Cerebellar cortex (tissue), 1 donor: ENCODE measurements at places on chromosomes 12 and 14.

DNA sequence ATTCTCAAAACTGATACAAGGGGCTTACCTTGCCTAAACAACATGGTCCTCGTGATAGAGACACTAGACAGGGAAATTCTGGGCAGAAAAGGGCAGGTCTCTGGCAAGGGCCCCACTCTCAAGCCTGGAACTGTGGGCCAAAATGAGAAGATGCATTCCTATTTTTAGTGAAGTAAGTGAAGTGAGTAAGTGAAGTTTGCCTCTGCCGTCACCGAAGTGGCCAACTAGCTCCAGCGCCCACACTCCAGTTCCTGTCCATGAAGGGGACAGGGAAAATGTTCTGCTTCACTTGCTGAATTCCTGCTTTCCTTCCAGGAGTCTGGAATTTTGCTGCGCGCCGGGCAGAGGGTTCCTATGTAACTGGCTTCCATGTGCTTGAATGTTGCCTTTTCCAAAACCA, 1035.6 kb upstream of the TMEM132C start:
- no peak for DNase-seq

- DNase-seq: no peak
These were observed 40.3 kb downstream of the FAM222A start for GRCh38 chr12:109753959-109754358.

DNA sequence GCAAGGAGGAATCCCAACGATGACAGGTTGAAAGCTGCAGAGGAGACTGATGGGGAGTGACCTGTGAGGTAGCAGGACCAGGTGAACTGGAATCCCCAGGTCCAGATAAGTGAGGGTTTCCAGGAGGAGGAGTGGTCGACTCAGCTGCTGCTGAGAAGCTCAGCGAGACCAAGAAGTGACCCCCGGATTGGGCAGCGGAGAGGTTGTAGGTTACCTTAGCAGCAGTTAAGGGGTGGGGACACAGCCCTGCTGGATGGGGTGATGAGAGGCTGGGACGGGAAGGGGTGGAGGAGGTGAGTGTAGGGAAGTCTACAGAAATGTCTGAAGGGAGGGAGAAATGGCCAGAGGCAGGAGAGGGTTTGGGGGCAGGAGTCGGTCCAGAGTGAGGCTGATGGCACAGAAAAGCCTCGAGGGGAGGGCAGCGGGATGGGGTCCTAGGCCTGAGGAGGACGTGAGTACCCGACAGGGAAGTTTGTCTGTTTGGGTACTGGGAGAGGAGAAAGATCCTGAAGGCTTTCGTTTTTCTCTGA, 2.6 kb upstream of the RCOR1 start:
- peak; percentile 49 for DNase-seq

DNA sequence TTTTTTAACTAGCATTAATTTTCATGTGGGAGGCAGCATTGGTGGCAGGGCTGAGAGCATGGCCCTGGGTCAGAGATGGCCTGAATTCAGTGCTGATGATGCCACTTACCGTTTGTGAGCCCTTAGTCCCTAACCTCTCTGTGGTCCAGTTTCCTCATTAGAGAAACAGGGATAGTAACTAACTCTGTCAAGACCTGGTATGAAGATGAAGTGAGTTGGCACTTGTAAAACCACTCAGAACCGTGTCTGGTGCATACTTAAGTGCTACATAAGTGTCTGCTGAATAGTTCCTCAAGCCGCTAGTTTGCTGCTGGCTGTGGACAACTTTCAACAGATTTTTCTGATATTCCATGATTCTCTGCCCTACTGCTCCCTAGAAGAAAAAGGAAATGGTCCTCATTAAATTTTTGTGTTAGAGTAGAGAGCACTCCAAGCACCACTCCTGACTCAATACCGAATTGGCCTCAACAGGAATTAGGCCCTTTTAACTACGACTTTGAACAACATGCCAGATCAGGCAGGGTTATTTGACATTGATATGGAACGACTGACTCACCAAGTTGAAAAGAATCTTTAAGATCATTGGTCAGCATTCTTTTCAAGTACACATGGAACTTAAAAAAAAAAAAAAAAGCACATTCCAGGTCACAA, 250.2 kb downstream of the ANO2 start:
- DNase-seq: no peak

- peak; percentile 6 for DNase-seq
These were observed 129.9 kb upstream of the GRIN2B start for GRCh38 chr12:14111230-14111865.

- no peak for DNase-seq
These were observed 24.2 kb downstream of the SFSWAP start for GRCh38 chr12:131735153-131735456.

DNA sequence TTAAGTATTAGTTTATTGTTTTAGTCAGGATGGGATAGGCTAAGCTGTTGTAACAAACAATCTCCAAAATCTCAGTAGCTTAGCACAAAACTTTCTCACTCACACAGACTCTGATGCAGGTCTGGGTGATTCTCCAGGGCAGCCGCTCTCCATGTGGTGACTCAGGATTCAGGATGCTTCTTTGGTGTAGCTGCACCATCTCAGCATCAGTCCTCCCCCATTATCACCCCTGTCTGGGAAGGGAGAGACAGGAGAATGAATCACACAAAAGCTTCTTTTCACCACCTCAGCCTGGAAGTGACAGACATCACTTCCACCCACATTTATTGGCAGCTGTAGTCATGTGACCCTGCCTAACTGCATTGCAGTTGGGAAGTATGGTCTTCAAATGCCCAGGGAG, 142.3 kb downstream of the DICER1 start:
- no peak for DNase-seq

GRCh38 chr14:103739793-103740501, 24.3 kb downstream of the ZFYVE21 start:
- DNase-seq: no peak

DNA sequence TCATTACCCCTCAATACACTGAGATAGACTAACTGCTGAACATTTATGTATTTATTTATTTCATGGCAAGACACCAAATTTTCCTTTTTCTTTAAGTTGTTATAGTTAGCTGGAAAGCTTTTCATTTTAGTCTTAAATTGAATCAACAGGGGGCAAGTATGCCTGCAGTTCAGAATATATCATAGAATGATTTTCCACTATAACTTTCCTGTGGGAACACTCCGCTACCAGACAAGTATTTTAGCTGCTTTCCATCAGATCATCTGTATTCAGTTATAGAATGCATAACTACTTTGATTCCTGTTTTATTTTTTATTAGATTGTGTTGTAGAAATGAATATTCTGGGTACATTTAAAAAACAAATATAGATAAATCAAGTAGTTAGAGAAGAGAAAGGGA, 102.0 kb downstream of the SLC6A15 start:
- no peak for DNase-seq

GRCh38 chr12:27595231-27595642, 71.2 kb downstream of the PPFIBP1 start:
- DNase-seq: peak; percentile 33

DNA sequence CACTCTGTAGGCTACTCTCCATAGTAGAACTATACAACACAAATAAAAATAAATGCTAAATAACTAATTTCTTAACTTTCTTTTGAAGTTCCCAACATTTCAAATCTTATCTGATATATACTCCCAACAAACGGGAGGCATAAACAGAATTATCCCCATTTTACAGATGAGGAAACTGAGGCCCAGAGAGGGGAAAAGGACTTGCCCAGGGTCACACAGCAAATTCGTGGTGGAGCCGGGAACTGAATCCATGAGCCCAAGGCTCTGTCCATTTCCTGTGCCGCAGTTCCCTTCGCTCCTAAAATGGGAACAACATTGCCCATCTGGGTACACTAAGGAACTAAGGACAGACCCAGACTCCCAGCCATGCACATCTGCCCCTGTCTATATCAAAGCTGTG, 12.2 kb downstream of the ZNF384 start:
- no peak for DNase-seq

DNA sequence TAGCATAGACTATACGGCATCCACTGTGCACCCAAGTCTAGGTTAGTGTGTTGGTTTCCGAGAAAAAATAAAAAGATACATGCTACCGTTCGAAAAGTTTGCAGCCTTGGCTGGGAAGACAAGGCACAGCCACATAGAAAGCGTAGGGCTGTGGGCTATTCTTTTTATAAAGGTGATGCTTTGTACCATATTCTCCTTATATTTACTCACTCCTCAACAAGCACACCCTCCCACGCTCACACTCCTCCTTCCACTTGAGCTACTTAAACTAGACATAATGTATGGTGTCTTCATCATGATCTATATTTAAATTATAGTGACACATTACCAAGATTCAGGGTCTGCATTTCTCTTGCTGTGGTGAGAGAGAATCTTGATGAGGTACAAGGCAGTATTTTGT, 1416.5 kb downstream of the AACS start:
- DNase-seq: no peak

DNA sequence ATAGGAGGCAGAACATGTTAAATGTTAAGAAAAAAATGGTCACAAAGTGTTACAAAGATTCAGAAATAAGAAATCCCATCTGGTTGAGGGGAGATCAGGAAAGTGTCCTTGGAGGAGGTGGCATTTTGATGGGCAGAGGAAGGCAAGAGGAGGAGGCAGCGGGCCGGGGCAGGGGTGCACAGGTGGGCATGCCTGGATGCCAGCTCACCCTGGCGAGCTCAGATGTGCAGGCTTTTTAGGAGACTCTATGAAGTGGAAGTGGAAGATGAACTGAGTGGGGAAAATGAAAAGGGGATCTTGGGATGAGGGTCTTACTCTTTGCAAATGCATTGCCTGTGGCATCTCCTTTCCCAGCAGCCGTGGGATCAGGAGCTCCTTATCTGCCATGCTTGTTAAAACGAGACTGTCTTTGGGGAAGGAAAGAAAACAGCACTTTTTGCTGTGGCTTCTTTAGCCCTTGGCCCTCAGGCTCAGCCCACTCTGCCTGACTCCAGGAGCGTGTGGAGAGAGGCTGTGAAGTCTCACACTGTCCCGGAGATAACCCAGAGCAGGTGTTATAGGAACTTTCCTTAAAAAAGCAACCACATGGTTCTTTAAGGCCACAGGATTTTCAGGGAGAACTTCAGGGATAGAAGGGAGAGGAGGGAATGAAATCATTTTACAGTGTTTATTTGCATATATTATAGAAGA, 62.6 kb downstream of the ELK3 start:
- DNase-seq: no peak

GRCh38 chr14:51248016-51248987, 8.3 kb downstream of the TMX1 start:
- no peak for DNase-seq

DNA sequence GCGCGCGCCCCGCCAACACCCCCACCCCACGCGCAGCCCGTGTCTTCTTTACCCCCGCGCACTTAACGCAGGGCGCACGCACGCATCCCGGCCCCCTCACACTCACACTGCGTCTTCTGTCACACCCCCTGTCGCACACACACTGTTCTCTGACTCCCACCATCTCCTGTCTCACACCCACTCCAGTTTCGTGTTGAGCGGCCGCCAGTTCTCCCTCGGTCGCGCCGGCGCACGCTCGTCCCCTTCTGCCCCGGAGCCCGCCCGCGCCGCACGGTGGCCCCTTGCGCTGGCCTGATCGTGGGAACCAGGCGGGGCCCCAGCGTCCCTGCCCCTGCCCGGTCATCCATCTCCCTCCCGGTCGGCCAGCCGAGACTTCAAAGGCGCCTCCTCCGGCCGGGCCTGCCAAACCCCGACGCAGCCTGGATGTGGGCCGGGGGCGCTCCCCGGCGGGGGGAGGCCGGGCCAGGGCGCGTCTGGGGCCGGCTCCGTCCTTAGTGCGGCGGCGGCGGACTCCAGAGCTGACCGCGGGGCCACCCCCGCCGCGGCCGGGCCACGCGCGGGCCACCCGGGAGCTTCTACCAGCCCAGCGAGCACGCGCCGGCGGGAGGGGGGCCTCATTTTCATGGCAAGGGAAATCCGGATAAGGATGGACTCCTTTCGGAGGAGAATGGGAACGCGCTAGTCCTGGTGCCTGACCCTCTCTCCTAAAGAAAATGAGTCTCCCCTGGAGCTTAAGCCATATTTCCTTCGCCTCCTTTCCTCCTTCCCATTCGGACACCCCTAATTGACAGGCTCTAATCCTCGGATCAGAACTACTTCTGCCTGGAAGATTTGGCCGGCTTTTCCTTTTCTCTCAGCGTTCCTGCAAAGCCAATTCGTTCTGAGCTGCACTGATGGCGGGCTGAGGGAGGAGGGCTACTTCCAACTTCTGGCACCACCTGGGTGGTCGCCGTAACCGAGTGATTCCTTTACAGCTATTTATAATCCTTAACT, 82.0 kb upstream of the HMGA2 start:
- DNase-seq: peak; percentile 60

GRCh38 chr12:90677552-90677951, 277.4 kb downstream of the CCER1 start:
- DNase-seq: no peak

DNA sequence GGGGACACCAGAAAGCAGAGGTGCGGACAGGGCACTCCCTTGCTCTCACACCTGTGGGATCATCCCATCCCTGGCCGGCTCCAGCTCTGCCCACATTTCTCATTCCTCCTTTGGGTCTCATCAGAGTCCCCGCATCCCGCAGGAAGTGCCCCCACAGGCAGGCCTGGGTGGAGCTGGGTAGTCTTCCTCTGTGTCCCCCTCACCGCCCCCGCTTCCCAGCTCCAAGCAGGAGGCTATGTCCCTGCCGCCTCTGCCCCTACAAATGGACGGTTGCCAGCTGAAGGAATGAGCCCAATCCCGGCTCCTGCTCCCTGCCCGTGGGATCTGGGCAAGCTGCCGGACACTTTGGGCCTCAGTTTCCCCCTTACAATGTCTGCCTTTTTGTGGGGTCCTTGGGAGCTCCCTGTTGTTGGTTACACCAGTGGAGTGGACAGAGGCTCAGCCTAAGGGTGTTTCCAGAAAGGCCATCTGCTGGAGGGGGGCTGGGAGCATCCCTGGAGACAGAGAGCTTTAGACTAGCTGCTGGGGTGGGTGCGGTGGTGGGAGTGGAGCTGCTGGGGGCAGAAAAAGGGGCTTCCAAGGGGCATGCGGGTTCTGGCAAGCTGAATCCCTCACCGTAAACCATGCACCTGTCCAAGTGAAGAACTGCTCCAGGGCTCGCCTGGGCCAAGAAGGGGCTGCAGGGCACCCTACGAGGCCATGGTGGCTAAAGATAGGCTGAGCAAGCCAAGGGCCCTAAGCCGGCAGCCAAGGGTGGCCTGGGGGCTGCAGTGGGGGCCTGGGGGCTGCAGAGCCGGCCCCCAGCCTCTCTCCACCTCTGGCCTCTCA, 7.9 kb upstream of the GPR132 start:
- no peak for DNase-seq

GRCh38 chr12:43824207-43824775, 11.6 kb upstream of the TMEM117 start:
- DNase-seq: no peak

- DNase-seq: no peak
These were observed 21.3 kb downstream of the MYBPC1 start for GRCh38 chr12:101616027-101616494.

DNA sequence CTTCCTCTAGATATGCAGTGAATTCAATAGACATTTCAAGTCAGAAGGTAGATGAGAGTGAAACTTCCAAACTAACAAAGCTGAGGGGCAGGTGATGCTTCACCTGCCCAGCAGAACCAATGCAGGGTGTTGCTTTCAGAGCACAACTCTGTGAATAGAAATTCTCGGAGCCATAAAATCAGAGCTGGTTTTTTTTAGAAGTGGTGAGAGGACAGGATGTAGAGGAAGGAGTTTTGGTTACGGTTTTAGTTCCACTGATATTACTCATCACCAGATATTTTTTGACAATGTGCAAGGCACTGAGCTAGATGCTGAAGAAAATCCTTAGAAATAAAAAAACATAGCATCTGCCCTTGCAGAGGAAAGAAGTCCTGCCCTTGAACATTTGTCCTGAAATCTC, 62.2 kb downstream of the BMP4 start:
- no peak for DNase-seq
